ENCODE measurements at places on chromosomes 16 and 17.

GRCh38 chr17:77769762-77770161 is 188.7 kb upstream of the TNRC6C start:
- DNase-seq: no peak

DNA sequence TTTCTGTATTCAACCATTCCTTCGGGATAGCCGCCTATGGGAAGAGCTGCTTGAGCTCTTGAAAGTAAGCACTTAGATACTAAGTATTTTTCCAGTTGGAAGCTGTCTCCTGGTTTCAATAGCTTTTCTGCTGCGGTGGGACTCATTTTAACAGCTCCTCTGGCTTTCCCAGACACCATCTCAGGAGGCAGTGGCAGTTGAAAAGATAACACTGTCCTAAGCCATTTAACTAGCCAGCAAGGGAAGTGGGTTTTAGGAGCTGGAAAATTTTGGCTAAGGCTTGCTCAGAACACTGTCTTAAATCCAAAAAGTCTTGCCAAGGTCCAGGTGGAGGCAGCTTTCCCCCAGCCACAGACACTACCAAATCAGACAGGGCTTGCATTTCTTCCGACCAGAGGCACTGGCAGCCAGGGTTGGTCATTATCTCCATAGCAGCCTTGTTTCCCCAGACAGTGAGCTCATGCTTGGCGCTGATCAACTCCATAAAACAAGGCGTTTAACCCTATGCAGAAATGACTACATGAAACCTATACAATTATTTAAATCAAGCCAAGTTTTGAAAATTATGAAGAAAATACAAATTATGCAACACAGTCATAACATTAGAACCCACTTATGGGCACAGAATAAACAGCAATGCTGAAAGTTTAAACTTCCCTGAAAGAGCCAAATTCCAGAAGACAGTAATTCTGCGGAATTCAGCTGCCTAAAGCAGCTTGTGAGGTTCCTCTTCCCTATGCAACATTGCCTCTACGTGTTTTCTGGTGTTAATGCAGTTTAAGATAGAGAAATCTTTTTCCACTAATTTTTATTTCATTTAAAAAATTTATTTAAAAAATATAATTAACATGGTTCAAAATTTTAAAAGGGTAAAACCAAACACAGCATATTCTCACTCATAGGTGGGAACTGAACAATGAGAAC is 25.0 kb downstream of the GABARAPL2 start:
- no peak for DNase-seq

GRCh38 chr17:79779084-79779529 is 1.2 kb downstream of the CBX2 start:
- no peak for DNase-seq

GRCh38 chr16:85863384-85863774 is 35.6 kb upstream of the IRF8 start:
- no peak for DNase-seq

GRCh38 chr16:79651363-79651762 is 50.8 kb upstream of the MAF start:
- DNase-seq: no peak

GRCh38 chr16:87602821-87603683 is 744 bp downstream of the JPH3 start:
- no peak for DNase-seq

Measured in NCI-H1092 treated with DMSO at 0.1 percent for 48 hours (cell line).